ENCODE measurements at places on chromosomes 6 and 20.

- no peak for DNase-seq
Measured at GRCh38 chr6:52925919-52926792, 16.7 kb upstream of the GSTA3 start.

- no peak for DNase-seq
Measured at GRCh38 chr20:3934624-3935023, 45.4 kb downstream of the PANK2 start.

DNA sequence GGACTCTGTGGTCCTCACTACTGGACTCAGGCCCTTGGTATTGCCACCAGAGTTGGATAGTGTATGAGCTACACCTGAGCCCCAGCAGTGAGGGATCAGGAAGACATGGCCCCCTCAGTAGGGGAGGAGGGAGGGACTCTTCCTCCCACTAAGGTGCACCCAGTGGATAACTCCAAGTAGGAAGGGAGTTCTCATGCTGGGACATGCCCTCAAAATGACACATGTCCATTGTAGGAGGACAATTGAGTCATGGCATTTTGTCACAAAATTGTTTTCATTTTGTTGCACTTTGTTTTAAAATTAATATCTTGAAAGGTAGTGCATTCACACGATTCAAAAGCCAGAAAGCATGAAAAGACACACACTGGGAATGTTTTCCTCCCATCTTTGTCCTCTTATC, 127.2 kb downstream of the FOXO3 start:
- no peak for DNase-seq

- peak; percentile 41 for DNase-seq
Measured at GRCh38 chr6:138972226-138972665, 15.8 kb downstream of the REPS1 start.

DNA sequence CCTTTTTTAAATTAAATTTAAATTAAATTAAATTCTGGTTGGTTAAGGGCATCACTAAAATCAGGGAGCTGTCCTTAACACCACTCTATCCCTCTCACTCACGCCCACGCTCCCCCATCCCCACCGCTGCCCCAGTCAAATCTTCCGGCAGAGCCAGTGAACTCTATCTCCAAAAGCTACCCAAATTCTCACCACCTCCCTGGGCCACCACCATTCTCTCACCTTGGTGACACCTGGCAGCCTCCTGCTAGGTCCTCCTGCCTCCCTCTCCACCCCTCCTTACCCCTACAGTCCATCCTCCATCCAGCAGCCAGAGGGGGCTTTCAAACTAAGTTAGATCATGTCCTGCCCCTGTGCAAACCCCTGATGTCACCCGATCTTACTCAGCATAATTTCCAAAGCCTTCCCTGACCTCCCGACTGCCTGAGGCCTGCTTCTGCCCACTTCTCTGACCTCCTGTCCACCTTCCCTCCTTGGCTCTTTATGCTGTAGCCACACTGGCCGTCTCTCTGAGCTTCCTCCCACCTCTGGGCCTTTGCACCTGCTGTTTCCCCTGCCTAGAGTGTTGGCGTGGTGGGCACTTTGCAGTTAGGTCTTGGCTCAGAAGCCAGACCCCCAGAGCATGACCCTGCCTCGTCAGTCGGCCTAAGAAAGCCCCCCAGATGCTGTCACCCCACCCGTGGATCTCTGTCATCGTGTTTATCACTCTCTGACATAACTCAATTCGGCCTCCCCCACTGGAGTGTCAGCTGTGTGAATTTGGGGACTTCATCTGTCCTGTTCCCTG, 24.7 kb downstream of the PTGIS start:
- DNase-seq = no peak

GRCh38 chr6:157221049-157221816, 102.1 kb downstream of the TMEM242 start:
- DNase-seq = peak; percentile 93

DNA sequence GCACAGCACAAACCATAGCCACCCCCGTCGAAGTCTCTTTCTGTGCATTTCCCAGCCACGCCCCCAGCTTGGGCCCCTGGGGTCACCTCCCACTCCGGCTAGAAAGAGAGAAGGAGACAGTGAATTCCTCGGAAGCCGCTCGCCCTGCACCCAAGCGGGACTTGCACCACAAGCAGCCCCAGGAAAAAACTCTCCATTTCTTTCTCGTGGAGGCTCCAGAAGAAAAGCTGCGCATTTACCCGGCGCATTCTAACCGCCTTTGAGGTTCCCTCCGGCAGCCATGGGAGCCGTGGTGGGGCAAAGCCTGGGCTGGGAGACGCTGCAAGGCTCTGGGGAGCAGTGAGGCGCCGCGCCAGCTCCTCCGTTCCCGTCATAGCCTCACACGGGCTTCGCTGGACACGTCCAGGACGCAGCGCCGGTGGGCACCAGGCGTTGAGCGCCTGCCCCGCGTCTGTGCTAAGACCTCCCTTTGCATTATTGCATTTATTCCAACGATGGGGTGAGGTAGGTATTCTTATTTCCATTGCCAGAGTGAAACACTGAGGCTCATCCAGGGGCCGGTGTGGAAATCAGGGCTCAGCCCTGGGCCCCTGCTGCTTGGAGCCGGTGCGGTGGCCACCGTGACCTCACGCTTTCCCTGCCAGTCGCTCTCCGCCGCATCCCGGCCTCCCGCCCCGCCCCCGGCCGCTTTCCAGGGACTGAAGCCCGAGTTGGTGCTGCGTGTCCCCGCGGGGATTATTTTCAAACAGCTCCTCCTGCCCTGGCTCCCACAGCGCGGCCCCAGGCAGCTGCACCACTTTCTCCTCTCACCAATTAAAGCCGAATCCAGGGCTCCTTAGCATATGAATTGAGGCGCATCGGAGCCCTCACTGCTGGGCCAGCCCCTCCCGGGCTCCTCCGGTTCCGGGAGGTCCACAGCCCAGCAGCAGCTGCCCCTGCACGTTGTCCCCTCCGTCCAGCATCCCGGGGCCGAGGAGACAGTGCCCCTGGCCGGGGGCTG, 148.3 kb upstream of the AFDN start:
- DNase-seq = peak; percentile 9

GRCh38 chr6:13038741-13039190, 289.6 kb downstream of the TBC1D7 start:
- no peak for DNase-seq

GRCh38 chr6:157229713-157230112, 93.6 kb downstream of the TMEM242 start:
- peak; percentile 99 for DNase-seq
